Activated naive CD4-positive, alpha-beta T cell treated with anti-CD3 and anti-CD28 coated beads, Interleukin-2, amount 10 ng/mL, durations not matched to agents 7 days and 5 days (primary cell): ENCODE measurements at places on chromosomes 5 and 9.

- no peaks in the 10 kb centered on the region for H3K4me1 ChIP-seq
- no peak overlapping the region for H3K4me3 ChIP-seq
- H3K27ac ChIP-seq: no peak overlapping the region
These were observed 140.2 kb downstream of the SLC24A2 start for GRCh38 chr9:19648672-19649071.

GRCh38 chr9:21689854-21690253, 112.6 kb upstream of the MTAP start:
- peaks cover under 1% of the 10 kb centered on the region for H3K27me3 ChIP-seq
- H3K4me1 ChIP-seq: peaks cover 7% of the 10 kb centered on the region
- H3K27ac ChIP-seq: no peak overlapping the region
- H3K36me3 ChIP-seq: no peaks in the 10 kb centered on the region
- no peak for DNase-seq
- H3K4me3 ChIP-seq: no peak overlapping the region

DNA sequence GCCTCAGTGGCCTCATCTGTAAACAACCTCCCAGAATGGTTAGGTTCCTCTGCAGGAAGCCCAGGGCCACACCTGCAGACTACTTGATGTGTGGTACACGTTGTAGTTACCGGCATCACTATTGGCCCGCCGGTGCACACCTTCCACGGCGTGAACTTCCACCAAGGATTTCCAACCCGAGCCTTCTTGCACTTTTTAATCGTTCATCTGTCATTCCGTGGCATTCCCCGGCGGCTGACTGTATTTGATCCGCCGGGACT, 5.3 kb upstream of the TRIM41 start:
- peaks cover 5% of the 10 kb centered on the region for H3K36me3 ChIP-seq
- H3K4me3 ChIP-seq: peak overlapping the region; percentile 83
- H3K4me1 ChIP-seq: peaks cover 62% of the 10 kb centered on the region
- peak overlapping the region; percentile 94 for H3K27ac ChIP-seq
- H3K27me3 ChIP-seq: peaks cover 51% of the 10 kb centered on the region

DNA sequence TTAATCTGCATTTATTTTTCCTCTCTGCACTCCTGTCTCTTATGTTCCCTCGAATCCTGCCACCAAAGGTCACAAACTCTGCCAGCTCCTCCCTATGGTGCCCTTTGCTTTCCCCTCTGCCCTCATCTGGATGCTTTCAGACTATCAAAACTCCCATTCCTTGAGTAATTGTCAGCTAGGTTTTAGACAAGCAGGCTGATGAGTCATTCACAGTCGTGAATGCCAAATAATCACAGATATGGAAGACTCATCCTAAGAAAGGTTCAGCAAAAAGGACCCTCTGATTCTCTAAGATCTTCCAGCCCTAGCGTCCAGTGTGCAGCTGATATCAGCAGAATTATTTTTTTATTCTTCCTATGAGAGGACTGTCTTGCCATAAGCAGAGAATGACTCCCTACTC, 104.5 kb upstream of the NUDT12 start:
- H3K36me3 ChIP-seq: no peaks in the 10 kb centered on the region
- H3K27me3 ChIP-seq: no peaks in the 10 kb centered on the region
- no peak overlapping the region for H3K4me3 ChIP-seq
- DNase-seq: no peak
- no peaks in the 10 kb centered on the region for H3K4me1 ChIP-seq
- H3K27ac ChIP-seq: no peak overlapping the region

- H3K27me3 ChIP-seq: no peaks in the 10 kb centered on the region
- no peak for DNase-seq
- no peaks in the 10 kb centered on the region for H3K4me1 ChIP-seq
- H3K4me3 ChIP-seq: no peak overlapping the region
- no peak overlapping the region for H3K27ac ChIP-seq
- peaks cover 46% of the 10 kb centered on the region for H3K36me3 ChIP-seq
These were observed 6.9 kb upstream of the TTC33 start for GRCh38 chr5:40762705-40763104.

- no peaks in the 10 kb centered on the region for H3K27me3 ChIP-seq
- H3K27ac ChIP-seq: peak overlapping the region; percentile 47
- H3K36me3 ChIP-seq: peaks cover 44% of the 10 kb centered on the region
- H3K4me1 ChIP-seq: peaks cover 39% of the 10 kb centered on the region
- no peak overlapping the region for H3K4me3 ChIP-seq
These were observed 28.4 kb downstream of the EHMT1 start for GRCh38 chr9:137647096-137647714.

GRCh38 chr5:126415789-126416188, 7.4 kb upstream of the GRAMD2B start:
- no peak overlapping the region for H3K4me3 ChIP-seq
- peaks cover 13% of the 10 kb centered on the region for H3K27me3 ChIP-seq
- H3K27ac ChIP-seq: no peak overlapping the region
- H3K36me3 ChIP-seq: no peaks in the 10 kb centered on the region
- peaks cover 6% of the 10 kb centered on the region for H3K4me1 ChIP-seq
- DNase-seq: no peak

- H3K4me3 ChIP-seq: no peak overlapping the region
- peaks cover 7% of the 10 kb centered on the region for H3K27me3 ChIP-seq
- DNase-seq: no peak
- H3K36me3 ChIP-seq: no peaks in the 10 kb centered on the region
These were observed 44.5 kb downstream of the TRIO start for GRCh38 chr5:14187660-14188059.

GRCh38 chr9:127104581-127105311, 17.7 kb downstream of the ANGPTL2 start:
- no peak overlapping the region for H3K27ac ChIP-seq
- H3K4me3 ChIP-seq: no peak overlapping the region
- DNase-seq: no peak
- H3K36me3 ChIP-seq: no peaks in the 10 kb centered on the region
- peaks cover 51% of the 10 kb centered on the region for H3K27me3 ChIP-seq

GRCh38 chr5:62778316-62779009, 199.8 kb downstream of the LRRC70 start:
- no peak overlapping the region for H3K4me3 ChIP-seq
- peaks cover 4% of the 10 kb centered on the region for H3K4me1 ChIP-seq
- H3K36me3 ChIP-seq: no peaks in the 10 kb centered on the region
- no peaks in the 10 kb centered on the region for H3K27me3 ChIP-seq
- H3K27ac ChIP-seq: no peak overlapping the region
- no peak for DNase-seq

GRCh38 chr5:151661968-151662732, 24.6 kb downstream of the SPARC start:
- H3K36me3 ChIP-seq: no peaks in the 10 kb centered on the region
- no peak overlapping the region for H3K4me3 ChIP-seq
- no peak for DNase-seq
- H3K4me1 ChIP-seq: peaks cover 10% of the 10 kb centered on the region
